ENCODE measurements at places on chromosomes 11 and 22.

GRCh38 chr11:7538031-7538430, 24.2 kb downstream of the PPFIBP2 start:
- DNase-seq = no peak

DNA sequence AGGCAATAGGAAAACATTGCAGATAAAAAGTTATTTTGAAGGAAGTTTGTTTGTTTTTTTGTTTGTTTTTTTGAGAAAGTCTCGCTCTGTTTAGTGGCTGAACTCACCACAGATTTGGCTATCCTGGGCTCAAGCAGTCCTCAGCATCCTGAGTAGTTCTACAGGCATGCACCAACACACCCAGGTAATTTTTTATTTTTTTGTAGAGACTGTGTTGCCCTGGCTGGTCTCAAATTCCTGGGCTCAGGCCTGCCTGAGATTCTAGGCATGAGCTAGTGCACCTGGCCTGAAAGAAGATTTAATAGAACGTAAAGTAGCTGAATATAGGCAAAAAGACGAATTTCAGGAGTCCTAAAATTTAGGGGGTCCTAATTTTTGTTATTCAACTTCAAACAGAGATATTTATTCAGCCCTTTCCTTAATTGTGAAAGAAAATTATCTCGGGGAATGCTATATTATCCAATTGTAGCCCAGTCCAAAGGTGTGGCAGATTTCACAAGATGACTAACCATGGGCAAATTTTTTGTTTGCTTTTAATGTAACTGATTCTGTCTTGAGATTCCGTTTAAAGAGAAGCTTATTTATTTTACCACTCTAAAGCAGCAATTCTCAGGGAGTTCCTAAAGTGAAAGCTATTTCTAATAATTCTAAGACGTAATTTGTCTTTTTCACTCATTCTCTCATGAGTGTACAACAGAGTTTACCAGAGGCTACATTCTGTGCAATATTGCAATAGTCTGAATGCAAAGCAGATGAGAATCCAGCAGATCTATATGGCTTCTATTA, 940 bp downstream of the IL18 start:
- DNase-seq = peak; percentile 45

- no peak for DNase-seq
Measured at GRCh38 chr22:42602470-42602869, 12.2 kb downstream of the POLDIP3 start.

GRCh38 chr11:33723238-33723881, 12.9 kb downstream of the CD59 start:
- peak; percentile 80 for DNase-seq

DNA sequence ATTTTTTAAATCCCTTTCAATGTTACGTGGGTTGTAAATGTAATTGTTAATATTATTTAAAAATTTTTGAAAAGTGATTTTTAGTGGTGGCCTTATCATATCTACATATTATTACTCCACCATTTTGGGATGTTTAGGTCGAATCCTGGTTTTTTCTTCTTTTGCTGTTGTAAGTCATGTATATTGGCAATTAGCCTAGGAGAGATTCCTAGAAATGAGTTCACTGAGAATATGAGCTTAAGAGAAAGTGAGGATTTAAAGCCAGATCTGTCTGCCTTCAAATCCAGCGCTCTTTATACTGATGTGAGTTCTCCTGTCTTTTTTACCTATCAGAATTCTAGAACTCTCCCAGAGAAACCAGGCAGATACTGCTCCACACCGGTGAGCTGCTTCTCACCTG, 56.1 kb downstream of the PTPRJ start:
- DNase-seq = no peak

- peak; percentile 57 for DNase-seq
Measured at GRCh38 chr11:130379276-130379675, 49.1 kb downstream of the ADAMTS8 start.

GRCh38 chr11:103070142-103070541, 21.8 kb downstream of the DCUN1D5 start:
- no peak for DNase-seq

DNA sequence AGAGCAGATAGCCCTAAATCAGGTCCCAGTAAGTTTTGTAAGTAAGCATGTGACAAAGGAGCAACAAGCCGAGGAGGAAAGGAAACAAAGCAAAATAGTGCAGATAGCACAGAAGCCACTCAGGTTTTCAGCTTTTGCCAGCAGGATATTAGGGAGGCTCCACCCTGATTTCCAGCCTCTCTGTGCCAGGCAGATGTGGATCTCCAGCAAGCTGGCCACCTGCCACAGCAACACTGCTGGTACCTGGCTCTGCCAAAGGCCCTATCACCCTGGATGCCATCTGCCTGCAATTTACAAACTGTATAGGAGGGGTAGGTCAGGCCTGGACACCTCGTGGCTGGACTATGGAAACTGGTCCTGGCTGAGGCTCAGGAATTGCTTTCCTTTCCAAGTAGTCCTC, 12.2 kb upstream of the NNMT start:
- no peak for DNase-seq

DNA sequence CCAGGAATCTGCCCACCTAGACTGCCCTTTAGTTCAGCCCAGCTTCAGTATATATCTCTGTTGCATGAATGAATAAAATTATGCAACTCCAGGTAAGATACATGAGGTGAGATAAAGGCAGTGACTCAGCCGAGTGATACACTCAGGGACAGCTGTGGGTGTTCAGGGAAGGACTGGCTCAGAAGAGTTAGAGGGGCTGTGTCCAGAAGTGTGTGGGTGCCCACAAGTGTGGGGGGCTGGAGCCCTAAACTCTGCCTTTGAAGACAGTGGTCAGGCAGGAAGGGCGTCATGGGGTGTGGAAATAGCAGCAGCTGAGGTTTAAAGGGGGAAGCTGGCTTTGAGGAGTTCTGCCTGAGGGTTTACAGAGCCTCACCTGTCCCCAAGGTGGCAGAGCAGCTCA, 8.3 kb downstream of the FTH1 start:
- no peak for DNase-seq
